Osteoblast (primary cell): ENCODE measurements at places on chromosomes 3 and 15.

DNA sequence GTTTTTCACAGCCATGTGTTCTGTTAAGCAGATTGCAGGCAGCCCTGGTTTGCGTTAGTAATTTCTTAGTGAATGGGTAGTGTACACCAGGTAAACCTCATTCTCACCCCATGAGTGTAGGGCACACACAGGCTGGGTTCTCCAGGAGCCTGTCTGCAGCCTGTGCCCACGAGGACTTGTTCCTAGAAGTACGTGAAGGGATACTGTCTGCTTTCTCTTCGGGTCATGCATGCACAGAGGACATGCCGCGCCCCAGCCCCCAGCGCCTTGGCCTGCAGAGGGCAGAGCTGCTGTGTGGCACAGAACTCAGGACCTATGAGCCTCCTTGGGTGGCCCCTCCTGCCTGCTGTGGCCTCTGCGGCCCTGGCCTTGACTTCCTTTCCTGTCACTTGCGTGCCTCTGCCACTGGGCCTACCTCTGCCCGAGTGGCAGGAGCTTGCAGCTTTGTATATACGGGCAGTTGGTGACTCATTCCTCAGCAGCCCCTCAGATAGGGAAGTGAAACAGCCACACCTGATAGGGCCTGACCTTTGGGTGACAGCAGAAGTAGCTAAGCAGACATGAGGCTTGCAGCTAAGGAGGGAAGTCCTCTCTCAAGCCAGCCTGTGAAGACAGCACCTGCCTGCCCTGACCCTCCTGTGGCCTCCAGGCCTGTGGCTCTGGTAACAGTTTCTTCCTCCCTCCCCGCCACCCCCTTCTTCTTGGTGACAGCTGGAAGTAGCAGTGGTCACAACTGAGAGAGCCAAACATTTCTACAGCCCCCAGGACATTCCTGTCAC, 19.5 kb downstream of the PPCDC start:
- no peak for DNase-seq

DNA sequence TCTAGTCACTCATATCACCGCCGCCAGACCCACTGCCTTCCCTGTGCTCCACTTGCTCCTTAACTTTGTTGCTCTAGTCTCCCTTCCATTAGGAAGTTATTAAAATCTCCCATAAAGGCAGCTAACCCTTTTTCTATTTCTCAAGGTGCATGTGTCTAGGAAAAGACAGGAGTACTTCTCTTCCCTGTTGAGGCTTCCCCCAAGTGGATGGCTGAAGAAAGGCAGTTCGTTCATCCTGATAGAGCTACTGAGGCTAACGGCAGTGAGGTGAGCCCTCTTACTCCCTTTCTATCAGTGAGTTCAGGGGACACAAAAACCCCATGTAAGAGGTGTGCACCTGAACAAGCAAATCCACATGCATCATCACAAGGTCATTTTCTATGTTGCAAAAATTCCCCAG, 397.8 kb downstream of the IGSF11 start:
- no peak for DNase-seq

- DNase-seq, result peak; percentile 5
These were observed 166.9 kb downstream of the DCLK3 start for GRCh38 chr3:36597422-36597821.

DNA sequence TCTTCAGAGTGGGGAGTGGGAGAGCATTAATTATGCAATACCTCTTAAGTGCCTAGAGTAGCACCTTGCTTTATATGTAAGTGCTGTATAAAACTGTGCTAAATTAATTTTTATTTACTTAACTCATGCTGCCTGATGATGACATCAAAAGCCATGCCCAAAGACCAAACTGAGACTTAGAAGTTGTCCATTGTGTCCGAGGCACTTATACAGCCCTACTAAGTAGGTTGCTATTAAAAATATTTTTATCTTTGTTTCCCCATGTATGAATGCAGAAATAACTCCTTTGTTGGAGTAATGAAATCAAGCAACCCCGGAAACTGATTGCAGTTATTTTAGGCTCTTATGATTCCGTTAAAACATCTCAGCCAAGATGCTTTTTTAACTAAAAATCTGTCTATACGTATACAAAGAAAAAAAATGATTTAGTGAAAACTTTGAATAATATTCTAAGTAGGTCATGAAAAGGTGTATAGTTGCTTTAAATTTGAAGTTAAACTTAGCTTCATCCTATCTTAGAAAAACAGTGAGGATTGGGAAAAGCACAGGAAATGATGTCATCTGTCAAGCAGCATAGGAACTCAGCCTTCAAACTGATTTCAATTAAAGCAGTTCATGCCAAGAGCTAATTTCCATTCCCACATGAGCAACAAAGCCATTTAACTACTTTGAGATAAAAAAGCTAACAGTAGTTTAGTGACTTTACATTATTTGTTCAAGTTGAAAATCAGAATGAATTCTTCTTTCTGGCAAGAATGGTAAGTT, 43.0 kb downstream of the FBN1 start:
- DNase-seq, result no peak

DNA sequence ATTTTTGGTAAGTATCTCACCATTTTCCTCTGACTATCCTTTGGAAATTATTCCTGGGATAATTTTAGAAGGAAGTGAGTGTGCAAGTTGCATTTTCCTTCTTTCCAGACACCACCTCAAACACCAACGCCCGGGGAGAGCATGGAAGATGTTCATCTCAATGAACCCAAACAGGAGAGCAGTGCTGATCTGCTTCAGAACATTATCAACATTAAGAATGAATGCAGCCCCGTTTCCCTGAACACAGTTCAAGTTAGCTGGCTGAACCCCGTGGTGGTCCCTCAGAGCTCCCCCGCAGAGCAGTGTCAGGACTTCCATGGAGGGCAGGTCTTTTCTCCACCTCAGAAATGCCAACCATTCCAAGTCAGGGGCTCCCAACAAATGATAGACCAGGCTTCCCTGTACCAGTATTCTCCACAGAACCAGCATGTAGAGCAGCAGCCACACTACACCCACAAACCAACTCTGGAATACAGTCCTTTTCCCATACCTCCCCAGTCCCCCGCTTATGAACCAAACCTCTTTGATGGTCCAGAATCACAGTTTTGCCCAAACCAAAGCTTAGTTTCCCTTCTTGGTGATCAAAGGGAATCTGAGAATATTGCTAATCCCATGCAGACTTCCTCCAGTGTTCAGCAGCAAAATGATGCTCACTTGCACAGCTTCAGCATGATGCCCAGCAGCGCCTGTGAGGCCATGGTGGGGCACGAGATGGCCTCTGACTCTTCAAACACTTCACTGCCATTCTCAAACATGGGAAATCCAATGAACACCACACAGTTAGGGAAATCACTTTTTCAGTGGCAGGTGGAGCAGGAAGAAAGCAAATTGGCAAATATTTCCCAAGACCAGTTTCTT, 3.9 kb downstream of the NFKBIZ start:
- peak; percentile 77 for DNase-seq

DNA sequence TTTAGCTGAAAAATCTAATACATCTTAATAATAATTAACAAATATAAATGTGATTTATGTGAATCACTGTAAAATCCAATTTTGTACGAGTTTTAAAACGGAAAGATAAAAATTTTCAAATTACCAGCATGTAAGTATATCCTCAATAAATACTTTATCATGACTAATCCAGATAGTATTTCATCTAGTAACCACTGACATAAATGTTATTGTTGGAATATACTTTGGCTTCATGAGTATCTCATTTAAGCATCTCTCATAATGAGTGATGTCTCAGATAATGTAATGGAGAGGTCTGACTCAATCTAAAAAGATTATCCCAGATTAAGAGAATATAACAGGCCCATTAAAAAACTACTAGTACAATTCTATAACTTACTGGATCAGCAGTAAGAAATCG, 216.3 kb downstream of the STAG1 start:
- peak; percentile 62 for DNase-seq

DNA sequence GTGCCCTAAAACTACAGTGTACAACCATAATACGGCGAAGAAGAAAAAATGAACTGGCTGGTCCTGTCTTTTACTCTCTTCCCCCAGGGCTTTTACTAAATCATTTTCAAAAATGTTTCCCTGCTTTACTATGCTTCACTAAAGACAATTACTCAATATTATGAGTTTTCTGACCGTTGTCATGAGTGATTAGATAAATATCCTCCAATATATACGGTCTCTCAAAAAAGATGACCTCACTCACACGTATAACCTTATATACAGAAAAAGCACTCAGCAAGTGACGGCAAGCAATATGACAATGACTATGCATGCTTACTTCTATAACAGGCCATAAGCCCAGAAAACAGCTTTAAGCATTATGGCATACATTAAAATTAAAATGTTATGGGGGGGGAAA, 60.5 kb downstream of the TBL1XR1 start:
- no peak for DNase-seq

- no peak for DNase-seq
These were observed 37.1 kb upstream of the RPL35A start for GRCh38 chr3:197912741-197913476.

DNA sequence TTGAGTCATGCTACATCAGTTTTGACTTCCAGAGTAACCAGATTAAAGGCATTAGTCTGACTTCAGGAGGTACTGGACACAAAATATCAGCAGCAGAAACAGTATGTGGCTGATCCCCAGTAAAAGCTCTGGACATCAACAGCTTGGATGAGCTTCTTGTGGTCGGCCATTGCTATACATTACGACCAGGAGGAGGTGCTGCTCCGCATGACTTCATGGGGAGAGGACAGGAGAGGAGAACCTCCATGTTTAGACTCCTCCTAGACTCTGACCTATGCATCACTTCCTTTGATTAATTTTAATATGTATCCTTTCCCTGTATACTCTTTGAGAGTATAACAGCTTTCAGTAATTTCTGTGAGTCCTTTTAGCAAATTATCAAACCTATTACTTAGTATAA, 285.6 kb upstream of the ARHGEF26 start:
- no peak for DNase-seq

DNA sequence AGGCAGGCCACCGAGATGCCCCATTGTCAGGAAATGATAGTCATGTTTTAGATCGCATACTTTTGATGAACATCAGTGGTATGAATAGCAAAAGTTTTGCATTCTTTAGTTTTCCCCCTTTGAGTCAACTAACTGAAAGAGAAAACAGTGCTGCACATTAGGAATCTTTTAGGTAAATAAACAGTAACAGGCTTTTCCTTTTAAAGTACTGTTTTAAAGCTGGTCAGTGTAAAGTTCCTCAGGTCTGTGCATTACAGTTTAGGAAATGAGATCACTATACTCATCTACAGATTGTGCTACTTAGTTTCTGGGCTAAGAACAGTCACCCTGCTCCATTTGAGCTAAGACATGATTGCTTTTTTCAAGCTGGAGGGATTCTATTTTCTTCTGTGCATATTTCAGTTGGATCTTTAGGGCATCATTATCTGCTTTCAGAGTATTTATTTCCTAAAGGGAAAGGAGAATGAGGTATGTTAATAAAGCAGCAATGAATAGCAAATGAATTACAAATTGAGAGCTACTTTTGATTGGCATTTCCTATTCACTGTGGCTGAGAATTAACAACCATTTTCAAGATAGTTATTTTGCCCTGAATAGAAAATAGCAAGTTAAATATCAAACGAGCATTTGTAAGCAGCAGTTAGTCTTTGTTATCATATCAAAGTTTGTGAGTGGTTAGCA, 36.5 kb downstream of the FAM98B start:
- DNase-seq, result peak; percentile 72

DNA sequence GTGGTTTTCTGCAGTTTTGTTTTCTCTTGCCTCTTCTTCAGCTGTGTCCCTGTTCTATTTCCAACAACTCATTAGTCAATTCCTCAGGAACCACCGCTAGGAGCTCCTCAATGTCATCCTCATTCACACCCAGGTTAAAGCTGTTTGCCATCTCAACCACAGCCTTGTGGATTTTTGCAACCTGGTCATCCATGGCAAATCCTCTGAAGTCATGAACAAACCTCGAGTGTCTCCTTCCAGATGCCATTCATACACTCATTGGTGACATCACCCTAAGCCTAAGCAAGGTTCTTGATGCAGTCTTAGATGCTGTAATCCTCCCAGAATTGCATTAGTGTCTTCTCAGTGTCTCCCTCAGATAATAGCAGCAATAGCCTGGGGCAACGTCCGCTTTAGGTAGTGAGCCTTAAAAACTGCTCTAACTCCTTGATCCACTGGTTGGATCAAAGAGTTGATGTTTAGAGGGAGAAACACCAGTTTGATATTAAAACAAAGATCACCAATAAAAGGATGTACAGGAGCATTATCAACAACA, 31.5 kb upstream of the ZNF502 start:
- no peak for DNase-seq

GRCh38 chr15:98838387-98839259, 169.0 kb downstream of the PGPEP1L start:
- DNase-seq, result no peak

GRCh38 chr3:25460751-25461150, 32.7 kb downstream of the RARB start:
- no peak for DNase-seq

- DNase-seq, result no peak
These were observed 677.8 kb downstream of the NTRK3 start for GRCh38 chr15:87578776-87579175.

DNA sequence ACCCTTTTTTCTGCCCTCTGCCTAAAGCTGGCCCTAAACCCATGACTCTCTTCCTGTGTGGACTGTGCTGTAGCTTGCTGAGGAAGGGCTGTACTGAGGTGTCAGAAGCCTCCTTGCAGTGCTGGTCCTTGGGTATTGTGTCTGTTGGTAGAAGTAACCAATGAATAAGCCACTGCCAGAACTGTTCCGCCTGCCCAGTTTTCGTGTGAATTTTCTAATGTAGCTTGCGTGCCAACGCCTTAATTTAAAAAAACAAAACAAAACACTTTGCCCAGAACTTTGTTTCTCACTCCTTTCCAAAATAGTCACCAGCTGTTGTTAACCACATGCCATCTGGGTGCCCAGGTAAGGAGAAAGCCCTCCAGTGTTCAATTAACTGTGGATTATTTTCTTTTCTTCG, 101.9 kb downstream of the KLHL25 start:
- no peak for DNase-seq

DNA sequence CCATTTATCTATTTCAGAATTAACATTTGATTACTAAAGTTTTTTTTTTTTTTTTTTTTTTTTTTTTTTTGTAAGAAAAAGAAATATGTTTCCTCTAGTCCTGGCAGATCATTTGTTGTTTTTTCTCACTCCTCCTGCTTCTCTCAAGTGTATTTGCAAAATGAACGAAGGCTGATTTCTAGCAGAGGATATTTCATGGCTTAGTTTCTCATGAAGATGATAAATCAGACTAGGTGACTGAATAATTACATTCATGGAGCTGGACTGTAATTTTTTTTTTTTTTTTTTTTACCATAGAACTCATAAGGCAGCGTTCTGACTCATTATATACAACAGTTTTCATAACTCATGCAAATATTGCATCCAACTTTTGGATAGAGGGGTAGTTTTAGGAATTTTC, 332.5 kb upstream of the SEMA6D start:
- peak; percentile 55 for DNase-seq

DNA sequence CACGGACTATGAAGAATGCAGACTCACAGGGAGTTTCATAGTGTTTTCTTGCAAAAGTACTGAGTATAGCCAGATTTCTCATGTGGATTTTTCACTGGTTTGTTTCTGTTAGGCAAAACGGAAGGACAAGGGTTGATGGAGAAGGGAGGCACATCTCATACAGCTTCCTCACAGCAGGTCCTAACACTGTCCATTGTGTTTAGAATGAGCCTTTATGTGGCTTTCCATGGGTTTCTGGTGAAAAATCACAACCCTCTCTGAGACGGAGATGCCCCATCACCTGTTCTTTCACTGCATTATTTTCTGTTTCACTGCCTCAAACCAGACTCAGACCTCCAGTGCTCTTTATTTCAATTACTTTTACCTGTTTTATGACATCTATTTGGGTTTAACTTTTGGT, 25.0 kb upstream of the LIPC start:
- DNase-seq, result no peak
